CD4-positive, alpha-beta T cell treated with Interleukin-17A for 4 hours (primary cell): ENCODE measurements at places on chromosomes 16 and 17.

DNA sequence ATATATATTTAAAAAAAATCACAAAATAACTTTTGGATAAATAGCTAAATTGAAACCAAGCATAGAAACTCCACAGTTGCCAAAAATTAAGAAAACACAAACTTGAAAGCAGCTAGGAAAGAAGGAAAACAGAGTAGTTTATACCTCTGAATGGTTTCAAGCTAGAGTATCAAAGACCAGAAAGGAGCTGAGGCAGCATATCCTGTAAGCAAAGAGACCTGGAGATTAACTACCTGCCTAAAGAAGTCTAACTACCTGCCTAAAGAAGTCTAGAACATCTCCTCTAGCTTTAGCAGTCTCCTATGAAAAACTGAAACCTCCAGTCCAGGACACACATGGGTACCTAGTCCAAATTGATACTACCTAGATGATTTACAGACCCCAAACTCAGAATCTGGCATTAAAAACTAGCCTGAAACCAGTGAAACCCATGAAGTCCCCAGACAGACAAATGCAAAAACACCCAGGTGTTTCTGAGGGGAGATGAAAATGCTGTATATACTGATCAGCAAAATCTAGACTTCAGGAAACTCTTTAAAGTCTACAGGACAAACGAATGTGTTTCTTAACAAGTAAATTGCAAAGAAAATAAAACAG, 17.6 kb downstream of the APPBP2 start:
- DNase-seq, result no peak

GRCh38 chr16:11145819-11146211, 110.2 kb downstream of the SOCS1 start:
- no peak for DNase-seq

GRCh38 chr16:1991135-1991551, 1.4 kb downstream of the SYNGR3 start:
- DNase-seq, result peak; percentile 71

DNA sequence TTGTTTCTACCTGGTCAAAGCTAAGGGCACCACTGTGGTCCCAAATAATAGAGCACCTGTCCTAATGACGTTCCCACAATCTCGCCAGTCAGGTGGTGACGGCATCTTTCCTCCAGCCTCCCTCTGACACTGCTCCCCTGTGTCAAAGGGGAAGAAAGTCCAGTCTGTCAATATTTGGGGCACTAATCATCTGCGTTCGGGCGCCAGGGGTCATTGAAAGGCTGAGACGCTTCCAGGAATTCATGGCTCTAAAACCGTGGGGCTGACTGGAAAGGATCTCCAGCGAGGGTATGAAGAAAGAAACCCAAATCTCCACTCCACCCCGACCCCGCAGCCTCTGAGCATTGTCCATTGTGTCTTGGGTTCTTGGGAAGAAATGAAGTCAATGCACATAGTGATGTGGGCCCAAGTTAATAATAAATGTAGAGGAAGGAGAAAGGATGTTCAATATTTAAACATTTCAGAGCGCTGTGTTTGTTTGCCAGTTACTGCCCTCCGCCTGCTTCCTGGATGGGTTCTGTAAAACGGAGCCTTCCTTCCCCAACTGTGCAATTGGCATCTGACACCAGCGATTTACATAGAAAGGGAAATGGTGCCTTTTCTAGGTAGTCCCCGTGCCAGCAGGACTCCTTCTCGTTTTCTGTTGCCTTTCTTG, 103.2 kb downstream of the SOCS1 start:
- no peak for DNase-seq

- DNase-seq, result no peak
Observed at GRCh38 chr17:75228847-75229246, 23.4 kb downstream of the NUP85 start.

- peak; percentile 38 for DNase-seq
Observed at GRCh38 chr17:65593855-65594845, 32.7 kb upstream of the AXIN2 start.

DNA sequence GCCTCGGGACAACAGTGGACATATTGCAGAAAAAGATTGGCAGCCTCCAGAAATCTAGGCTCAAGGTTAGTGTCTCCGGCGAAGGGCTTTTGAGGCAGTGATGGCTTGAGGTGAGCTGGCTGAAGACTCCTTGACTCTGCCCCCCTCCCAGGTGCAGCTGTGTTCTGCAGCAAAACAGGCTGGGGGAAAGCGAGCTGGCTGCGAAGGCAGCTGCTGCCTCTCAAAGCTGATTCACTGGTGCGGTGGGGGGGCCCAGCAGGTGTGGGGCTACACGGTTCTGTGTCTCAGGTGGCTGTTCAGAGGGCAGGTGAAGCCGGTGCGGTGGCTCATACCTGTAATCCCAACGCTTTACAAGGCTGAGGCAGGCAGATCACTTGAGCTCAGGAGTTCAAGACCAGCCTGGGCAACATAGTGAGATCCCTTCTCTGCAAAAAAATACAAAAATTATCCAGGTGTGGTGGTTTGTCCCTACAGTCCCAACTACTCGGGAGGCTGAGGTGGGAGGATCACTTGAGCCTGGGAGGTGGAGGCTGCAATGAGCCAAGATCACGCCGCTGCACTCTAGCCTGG, 22.9 kb downstream of the C16orf96 start:
- no peak for DNase-seq

- DNase-seq, result no peak
Observed at GRCh38 chr17:72900654-72900971, 191.9 kb downstream of the SLC39A11 start.

DNA sequence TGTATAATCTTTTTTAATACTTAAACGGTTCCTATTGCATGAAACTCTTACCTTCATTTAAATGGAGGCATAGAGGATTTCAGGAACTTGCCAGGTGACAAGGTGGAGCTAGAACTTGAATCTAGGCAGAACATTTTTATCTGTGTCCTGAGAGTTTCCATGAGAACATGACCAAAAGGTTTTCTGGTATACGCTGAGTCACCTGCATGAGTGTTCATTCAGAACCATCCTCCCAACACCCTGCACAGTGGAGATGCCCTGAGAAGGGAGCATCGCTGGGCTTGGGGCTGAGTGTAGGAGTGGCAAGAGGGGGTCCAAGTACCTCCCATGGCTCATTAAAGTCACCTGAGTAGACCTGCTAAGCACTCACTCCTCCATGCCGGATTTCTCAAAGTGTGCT, 169.7 kb upstream of the CACNG5 start:
- DNase-seq, result no peak

DNA sequence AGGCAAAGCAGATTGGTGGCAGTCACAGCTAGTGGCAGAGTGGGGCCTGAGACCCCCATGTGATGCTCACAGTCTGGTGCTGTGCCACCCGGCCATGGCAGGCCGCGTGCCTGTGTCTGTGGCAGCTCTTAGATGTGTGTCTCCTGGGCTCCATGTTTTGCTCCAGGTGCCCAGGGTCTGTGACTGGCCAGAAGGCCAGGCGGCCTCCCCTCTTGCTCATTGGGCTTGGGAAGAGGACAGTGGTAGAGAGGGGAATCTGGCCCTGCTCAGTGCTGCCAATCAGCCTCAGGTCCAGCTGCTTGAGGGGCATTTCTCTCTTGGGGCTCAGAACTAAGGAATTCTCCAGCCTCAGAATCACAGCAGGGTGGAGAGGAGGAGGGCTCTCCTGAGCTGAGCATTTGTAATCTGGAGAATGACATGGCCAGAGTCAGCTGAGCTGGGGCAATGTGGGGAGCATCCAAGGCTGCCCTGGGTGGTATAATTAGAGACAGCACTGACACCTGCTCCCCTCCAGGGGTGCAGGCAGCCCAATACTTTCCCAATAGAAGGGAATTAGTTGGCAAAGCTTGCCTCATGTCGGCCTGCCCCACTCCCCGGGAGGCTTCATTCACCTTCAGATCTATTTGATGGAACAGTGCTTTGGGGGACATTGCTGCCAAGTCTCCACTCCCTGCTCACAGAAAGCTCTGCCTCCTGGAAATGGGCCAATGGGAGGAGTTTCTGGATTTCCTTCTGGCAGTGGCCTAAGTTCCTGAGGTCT, 2.7 kb upstream of the LASP1NB start:
- no peak for DNase-seq

GRCh38 chr17:40552806-40553693, 12.2 kb downstream of the CCR7 start:
- peak; percentile 35 for DNase-seq

DNA sequence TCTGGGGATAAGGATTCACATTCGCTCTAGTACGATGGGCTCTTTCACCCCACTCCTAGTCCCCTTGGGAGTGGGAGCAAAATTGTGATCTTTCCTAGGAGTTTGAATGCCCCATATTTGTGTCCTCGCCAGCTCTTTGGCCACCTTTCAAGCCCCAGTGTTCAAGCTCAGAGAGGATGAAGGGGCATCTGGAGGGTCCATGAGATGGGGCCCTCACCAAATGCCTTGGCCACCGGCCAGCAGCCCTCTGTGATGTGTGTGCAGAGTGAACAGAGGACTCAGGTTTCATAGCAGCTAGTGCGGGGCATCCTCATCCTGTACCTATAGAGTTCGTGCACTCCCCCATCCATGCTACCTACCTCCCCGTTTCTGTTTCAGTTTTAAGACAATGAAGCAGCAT, 140.6 kb downstream of the RAB11FIP4 start:
- DNase-seq, result no peak

- no peak for DNase-seq
Observed at GRCh38 chr16:57892447-57893096, 78.4 kb downstream of the CNGB1 start.

- DNase-seq, result no peak
Observed at GRCh38 chr17:30558686-30559545, 81.7 kb downstream of the GOSR1 start.

GRCh38 chr17:7292729-7293128, 1.7 kb downstream of the YBX2 start:
- DNase-seq, result no peak

- no peak for DNase-seq
Observed at GRCh38 chr16:1590366-1590765, 21.5 kb downstream of the IFT140 start.

- peak; percentile 80 for DNase-seq
Observed at GRCh38 chr17:59105852-59106462, 723 bp downstream of the TRIM37 start.
